Eye (tissue), 1 donor: ENCODE measurements at places on chromosomes 7 and 10.

DNA sequence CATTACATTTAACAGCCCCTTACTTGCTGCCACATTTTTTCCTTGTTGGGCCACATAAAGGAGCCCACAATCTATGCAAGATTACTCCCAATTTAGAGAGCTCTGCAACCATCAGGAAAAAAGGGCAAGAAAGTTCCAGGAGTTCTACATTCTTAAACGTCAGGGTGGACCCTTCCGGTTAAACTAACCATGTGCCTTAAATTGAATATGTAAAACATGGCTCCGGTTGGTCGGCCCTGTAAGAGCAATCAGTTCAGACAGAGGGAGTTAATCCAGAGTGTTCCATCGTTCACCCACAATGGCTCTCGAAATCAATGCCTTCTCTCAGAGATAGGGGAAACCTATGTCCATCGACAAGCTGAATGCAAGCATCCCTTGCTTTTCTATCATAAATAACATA is 253.7 kb upstream of the PFKP start:
- DNase-seq = no peak

- DNase-seq = no peak
Measured at GRCh38 chr10:130016095-130016494, 52.0 kb upstream of the EBF3 start.

GRCh38 chr7:29284696-29285443 is 90.3 kb downstream of the CHN2 start:
- DNase-seq = no peak

GRCh38 chr10:97188261-97188711 is 2.5 kb upstream of the SLIT1 start:
- no peak for DNase-seq

GRCh38 chr10:104711302-104711721 is 70.2 kb downstream of the SORCS3 start:
- DNase-seq = no peak

DNA sequence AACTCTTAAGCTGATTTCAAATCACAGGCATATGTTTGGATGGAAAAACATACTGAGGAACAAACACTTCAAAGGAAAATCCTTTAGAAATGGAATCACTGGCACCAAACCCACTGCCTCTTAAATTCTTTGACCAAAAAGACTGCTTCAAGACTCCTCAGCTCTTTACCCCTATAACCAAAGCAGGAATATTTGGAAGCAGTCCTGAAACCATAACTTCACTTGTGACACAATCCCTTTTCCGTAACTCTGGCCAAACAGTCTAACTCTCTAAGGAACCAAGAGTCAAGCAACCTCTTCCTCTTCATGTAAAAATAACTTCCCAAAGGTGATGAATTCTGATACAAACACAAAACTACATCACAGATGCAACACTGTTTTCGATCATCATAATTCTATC is 104.3 kb downstream of the MTERF1 start:
- DNase-seq = no peak

DNA sequence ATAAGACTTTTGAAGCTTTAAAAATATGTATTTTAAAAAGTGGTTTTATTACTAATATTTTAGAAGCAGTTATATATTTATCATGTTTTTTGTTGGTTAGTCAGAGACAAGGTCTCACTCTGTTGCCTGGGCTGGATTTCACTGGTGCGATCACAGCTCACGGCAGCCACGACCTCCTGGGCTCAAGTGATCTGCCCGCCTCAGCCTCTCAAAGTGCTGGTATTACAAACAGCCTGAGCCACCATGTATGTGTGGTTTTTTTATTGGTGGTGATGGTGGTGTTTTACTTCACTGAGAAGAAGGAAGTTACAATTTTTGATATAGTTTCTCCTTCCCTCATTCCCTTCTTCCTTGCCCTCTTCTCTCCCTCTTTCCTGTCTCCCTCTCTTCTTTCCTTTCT is 13.4 kb downstream of the NHLRC2 start:
- DNase-seq = no peak
